ENCODE measurements at places on chromosomes 6 and 20.

DNA sequence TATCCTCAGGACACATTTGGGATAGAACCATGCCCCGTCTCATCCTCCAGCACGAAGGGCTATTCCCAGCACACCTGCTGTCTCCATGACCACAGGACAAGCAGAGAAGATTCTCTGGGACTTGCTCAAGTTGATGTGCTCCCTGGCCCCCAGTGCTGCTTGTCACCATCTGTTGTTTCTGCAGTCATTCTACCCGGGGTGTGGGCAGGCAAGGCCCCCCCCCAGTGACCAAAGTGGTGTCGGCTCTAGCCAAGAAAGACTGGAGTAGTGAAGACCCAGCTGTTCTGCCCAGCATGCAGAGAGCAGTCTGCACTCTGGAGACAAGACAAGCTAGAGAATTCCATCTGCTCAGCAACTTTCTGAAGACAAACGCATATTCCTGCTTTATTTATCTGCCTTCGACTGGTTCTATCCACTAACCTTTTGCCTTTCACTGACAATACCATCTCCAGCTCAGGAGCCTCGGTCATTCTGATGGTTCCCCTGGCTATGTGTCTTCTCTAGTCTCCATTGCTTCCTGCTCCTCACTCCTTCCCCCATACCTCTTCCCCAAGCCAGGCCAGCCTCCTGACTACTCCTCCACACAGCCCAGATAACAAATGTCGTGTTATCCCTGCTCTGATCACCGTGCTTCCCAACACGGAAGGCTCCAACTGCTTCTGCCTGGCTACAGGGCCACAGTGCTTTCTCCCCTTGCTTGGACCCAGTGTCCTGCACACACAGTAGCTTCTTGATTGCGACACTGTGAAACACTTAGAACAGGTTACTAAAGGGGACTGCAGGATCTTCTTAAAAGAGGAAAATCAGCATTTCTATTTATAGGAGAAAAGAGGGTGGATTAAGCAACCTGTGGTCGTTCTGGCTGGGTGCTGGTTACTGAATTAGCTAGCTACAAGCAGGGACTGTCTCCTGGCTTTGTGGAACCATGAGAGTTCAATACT, 86.7 kb upstream of the EMILIN3 start:
- DNase-seq, result no peak

DNA sequence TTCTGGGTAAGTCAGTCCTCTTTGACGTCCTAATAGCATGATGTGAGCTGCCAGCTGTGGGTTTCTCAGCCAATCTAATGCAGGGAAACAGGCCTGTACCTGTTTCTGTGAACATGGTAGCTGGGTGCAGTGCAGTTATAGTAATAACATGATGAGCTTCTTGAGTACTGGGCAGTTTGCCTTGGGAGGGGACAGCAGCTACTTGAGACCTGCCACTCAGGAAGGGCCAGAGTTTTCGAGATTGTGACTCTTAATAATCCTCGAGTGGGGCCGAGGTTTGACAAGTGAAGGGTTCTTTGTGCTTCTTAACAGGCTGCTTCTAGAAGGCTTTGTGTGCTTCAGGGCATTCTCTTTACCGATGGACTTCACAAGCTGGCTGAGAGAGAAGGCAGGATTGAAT, 180.1 kb downstream of the JARID2 start:
- no peak for DNase-seq

DNA sequence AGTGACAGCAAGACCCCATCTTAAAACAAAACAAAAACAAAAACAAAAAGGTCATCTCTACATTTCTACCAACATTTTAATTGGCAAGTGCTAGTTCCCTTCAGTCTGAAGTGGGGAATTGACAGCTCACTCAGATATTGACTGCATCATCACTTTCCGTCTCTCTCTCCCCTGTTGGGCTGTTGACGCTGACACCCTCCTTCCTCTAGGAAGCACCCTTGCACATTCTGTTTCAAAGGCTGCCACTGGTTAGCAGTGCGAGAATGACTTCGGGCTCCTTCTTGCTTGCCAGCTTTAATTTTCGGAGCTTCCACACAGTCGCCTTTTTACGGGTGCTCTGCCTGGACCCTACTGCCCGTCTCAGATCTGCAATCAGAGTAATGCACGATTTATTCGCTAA, 96.6 kb upstream of the INSM1 start:
- no peak for DNase-seq

DNA sequence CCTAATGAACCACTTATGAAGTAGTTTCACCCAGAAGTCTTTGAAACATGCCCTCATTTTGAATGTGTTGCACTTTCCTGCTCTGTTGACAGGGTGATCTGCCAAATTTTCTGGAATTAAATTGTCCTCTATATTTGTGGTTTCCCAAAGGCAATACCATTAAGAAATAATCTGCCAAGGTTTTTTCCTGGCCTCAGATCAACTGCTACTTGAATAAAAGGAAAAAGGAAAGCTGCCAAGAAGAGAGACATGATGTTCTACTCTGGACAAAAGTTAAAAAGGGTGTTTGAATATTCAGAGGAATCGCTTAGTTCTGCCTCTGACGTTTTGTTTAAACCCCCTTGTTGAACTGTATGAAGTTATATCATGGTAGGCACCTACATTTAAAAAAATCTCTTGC, 37.4 kb upstream of the ARMH2 start:
- DNase-seq, result no peak

All from uterus (tissue), 4 donors.